Esophagus squamous epithelium (tissue), 5 donors: ENCODE measurements at places on chromosomes 16 and 17. TPM values are rescaled to one million over a fixed set of nuclear protein-coding genes. Genes with fewer than 3 reads are reported as not detected.
A peak's percentile ranks its signal among the peaks of the same experiment; 100 is the strongest.

DNA sequence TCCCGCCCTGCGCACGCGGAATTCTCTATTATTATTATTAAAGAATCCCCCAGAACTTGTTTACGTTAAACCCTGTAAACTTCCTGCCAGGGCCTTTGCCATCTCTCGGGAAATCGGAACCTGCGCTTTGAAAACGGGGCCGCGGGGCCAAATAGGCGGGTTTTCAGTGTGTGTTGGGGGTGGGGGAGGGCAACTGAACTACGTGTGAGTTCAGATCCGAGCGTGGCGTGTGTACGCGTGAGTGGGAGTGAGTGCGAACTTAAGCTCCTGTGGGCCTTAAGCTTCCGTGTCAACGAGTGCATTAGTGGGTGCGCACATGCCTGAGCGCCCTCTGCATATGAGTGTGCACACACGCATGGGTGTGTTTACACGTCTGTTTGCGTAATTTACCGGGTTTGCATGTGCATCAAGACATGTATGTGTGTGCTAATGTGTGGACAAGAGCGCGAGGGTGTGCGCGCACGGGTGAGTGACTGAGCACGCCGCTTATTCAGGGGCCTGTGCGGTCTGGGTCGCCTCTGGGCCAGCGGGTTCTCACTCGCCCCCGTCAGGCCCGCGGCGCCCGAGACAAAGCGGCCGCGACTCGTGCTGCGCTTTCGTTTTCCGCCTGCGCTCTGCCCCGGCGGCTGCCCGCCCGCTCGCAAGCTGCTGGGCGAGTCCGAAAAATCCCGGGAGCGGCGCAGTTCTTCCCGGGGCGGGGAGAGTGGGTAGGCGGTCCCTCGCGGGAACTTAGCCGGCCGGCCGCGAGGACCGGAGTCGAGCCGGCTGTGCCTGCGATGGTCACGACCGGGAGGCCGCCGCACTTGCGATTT lies 1.2 kb upstream of the FOXF1 start:
- H3K4me3 ChIP-seq = peak overlapping the region; percentile 39
- H3K27me3 ChIP-seq = peaks cover 100% of the 10 kb centered on the region
- H3K27ac ChIP-seq = peak overlapping the region; percentile 94
- no peak for DNase-seq

DNA sequence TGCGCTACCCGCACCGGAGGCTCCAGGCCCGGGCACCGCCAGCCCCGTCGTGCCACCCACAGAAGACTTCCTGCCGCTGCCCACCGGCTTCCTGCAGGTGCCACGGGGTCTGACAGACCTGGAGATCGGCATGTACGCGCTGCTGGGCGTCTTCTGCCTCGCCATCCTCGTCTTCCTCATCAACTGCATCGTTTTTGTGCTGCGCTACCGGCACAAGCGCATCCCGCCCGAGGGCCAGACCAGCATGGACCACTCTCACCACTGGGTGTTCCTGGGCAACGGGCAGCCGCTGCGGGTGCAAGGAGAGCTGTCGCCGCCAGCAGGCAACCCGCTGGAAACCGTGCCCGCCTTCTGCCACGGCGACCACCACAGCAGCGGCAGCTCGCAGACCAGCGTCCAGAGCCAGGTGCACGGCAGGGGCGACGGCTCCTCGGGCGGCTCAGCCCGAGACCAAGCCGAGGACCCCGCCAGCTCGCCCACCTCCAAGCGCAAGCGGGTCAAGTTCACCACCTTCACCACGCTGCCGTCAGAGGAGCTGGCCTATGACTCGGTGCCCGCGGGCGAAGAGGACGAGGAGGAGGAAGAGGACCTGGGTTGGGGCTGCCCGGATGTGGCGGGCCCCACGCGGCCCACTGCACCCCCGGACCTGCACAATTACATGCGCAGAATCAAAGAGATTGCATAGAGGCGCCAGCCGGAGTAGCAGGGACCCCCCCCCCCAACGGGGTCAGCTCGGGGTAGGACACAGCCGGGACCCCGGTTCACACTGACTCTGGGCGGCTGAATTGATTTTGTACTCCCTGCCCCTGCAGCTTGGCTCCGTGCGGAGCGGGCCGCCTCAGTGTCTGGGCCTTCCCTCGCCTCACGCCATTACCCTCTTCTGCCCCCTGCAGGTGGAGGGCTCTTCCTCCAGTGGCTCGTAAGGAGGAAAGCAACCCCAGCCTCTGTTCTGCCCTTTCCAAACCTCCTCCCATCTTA lies 58.5 kb downstream of the TMEM132E start:
- no peaks in the 10 kb centered on the region for H3K27me3 ChIP-seq
- H3K4me3 ChIP-seq = peak overlapping the region; percentile 41
- H3K4me1 ChIP-seq = peaks cover 13% of the 10 kb centered on the region
- DNase-seq = peak; percentile 6

DNA sequence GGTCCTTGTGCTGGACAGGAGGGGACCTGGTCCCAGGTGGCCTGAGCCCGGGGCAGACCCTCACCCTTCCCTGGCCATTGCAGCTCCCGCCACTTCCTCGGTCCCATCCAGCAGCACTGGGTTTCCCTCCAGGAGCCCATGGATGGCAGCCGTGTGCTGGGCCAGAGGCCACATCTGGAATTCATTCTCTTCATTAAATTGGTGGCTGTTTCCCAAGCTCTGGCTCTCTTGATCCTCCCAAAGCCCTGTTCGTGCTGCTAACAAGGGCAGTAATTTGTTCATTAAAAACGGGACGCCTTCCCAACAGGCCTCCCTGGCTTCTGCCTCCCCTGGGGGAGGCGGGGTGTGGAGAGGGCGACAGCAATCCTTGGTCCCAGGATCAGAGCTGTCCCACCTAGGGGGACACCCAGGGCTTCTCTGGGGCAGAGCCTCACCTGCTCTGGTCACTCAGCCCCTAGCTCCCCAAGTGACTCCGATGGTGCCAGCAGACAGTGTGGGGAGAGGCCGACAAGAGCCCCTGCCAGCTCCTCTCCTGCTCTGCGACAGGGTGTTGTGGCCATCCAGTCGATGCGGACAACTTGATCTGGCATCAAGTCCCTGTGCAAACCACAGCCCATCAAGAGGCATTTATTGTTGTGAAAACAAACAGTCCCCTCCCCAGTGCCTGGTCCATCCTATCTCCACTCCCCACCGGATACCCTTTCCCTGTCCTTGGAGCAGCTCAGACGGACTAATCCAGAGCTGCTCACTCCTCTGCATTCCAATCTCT lies 44.0 kb downstream of the SDK2 start:
- no peak overlapping the region for H3K27ac ChIP-seq
- H3K4me1 ChIP-seq = no peaks in the 10 kb centered on the region
- DNase-seq = no peak
- H3K4me3 ChIP-seq = no peak overlapping the region
- H3K36me3 ChIP-seq = no peaks in the 10 kb centered on the region

The PLA2G10 gene
- total RNA-seq = not detected

The KAT2A gene
- 27.8 TPM for total RNA-seq

GRCh38 chr17:29930409-29931010 lies 482 bp upstream of the SSH2 start:
- H3K4me1 ChIP-seq = peaks cover 4% of the 10 kb centered on the region
- no peak for DNase-seq
- peak overlapping the region; percentile 93 for H3K4me3 ChIP-seq
- H3K27ac ChIP-seq = peak overlapping the region; percentile 99
- no peaks in the 10 kb centered on the region for H3K36me3 ChIP-seq

GRCh38 chr17:63150994-63151464 lies 185.0 kb downstream of the TANC2 start:
- H3K36me3 ChIP-seq = no peaks in the 10 kb centered on the region
- no peak for DNase-seq
- H3K27me3 ChIP-seq = no peaks in the 10 kb centered on the region
- no peak overlapping the region for H3K4me3 ChIP-seq

DNA sequence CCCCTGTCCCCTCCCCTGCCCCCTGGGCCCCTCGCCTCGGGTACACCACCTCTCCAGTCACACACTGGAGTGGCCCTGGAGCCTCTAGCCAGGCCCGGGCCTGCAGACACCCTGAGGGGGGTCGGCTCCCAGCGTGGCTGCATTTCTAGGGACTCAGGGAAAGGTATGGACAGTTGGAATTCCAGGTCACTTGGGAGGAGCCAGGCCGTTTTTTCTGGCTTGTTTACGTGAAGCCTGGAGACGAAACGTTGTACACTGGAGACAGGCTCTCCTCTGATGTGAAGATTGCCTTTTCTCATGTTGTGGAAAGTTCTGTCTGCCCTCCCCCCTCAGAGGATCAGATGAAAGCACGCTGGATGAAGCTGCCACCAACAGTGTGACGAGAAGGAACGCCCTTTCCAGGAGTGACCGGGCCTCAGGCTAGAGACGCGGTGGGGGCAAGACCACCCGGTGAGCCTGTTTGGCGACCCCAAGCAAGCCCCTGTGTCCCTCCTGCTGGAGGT lies 4.0 kb upstream of the PPP1R27 start:
- peaks cover 12% of the 10 kb centered on the region for H3K36me3 ChIP-seq
- peaks cover 65% of the 10 kb centered on the region for H3K4me1 ChIP-seq
- no peak for DNase-seq
- H3K4me3 ChIP-seq = no peak overlapping the region

DNA sequence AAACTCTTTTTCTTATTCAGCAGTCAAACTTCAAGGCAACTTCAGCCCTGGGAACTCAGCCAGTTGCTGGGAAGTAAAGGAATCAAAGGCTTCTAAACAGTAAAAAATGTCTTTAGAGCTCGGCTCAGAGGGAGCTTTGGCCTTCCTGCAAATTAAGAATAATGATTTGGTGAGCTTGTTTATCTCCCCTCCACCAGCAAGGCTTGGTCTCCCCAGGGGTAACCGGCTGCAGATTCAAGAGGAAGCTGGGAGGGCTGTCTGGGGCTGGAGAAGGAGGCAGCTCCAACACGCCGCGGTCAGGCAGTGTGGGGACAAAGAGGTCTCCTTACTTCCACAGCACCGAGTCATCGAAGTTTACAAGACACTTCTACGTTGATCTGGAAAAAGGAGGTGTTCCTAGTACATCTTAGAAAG lies 17.7 kb upstream of the DOC2B start:
- no peak overlapping the region for H3K4me3 ChIP-seq
- DNase-seq = no peak
- H3K36me3 ChIP-seq = no peaks in the 10 kb centered on the region
- H3K27ac ChIP-seq = peak overlapping the region; percentile 74
- no peaks in the 10 kb centered on the region for H3K27me3 ChIP-seq

DNA sequence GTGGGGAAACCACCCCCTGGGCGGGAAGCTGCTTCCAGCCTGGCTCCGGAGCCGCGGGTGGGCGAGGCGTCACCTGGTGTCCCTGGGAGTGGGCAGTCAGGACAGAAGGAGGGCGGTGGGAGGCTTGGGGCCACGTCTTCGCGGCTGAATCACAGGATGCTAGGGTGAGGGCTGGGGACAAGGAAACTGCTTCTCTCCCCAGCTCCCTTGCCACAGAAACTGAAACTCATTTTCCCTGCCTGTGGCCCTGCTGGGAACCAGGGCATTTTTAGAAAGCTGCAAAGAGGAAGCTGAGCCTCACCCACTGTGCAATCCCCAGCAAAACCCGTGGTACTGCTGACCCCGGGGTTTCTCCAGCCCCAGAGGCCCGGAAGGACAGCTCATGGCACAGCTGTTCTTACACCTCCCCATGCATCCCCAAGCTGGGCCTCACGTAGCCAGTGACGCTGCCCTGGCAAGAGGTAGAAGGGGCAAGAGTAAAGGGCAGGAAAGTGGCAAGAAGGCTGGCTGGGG lies 8.2 kb downstream of the RHBDF2 start:
- peaks cover 84% of the 10 kb centered on the region for H3K4me1 ChIP-seq
- peak overlapping the region; percentile 75 for H3K27ac ChIP-seq
- DNase-seq = no peak

DNA sequence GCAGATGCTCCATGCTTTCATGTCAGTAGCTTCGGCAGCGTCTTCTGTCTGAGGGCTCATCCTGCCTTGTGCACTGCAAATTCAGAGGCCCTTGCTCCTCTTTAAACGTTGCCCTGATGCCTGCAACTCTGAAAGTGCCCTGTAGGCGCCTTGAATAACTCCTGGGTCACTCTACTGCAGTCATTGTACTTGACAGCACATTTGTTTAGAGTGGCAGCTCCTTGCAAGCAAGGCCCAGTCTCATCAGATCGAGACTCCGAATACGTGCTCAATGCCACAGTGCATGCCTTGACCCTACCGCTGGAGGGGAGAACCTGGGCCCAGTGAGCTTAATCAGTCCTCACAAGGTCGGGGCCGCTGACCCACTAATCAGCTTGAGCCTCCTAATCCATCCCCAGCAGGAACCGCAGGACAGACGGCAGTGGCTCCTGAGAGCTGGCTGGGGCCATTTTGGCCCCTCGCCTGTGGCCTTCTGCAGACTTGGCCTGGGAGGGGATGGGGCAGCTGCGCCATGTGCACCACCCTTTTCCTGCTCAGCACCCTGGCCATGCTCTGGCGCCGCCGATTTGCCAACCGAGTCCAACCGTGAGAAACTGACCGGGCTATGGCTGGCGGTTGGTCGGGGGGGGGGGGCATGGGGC lies at the start of gene PRCD:
Gene PRCD (plus strand): TSS at position 414 of the 641 bp plus-strand sequence. CDS start 98 bp downstream, at position 512.
- H3K27me3 ChIP-seq = peaks cover 6% of the 10 kb centered on the region
- DNase-seq = no peak
- H3K4me1 ChIP-seq = peaks cover 16% of the 10 kb centered on the region
- peak within 1 kb of the TSS; percentile 79 for H3K27ac ChIP-seq
- H3K36me3 ChIP-seq = no peaks in the 10 kb centered on the region
- H3K4me3 ChIP-seq = no peak within 1 kb of the TSS

The ABCC11 gene
- total RNA-seq = 0.19 TPM

The SPNS3 gene
- 0.27 TPM for total RNA-seq

- H3K4me1 ChIP-seq = no peaks in the 10 kb centered on the region
- H3K36me3 ChIP-seq = peaks cover 21% of the 10 kb centered on the region
- H3K27me3 ChIP-seq = no peaks in the 10 kb centered on the region
- no peak overlapping the region for H3K27ac ChIP-seq
Observed at GRCh38 chr17:75888484-75888883, 8.3 kb downstream of the TRIM65 start.

DNA sequence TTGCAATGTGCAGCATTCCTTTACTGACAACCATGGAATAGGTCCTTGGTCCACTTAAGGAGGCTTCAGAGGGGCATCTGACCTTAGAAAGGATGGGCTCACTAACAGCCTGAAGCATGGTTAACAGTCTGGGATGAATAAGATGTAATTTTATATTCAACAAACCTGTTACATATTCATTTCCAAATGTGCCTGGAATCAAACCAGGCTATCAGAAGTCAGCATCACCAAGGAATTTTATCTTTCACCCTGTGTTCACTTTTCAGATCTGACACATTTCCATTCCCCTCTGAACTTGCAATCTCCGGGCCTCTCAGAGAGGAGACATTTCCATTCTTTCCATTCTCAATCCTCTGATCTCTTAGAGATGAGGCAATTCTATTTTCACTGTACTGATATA lies 62.4 kb downstream of the SNX11 start:
- no peaks in the 10 kb centered on the region for H3K4me1 ChIP-seq
- no peak for DNase-seq
- H3K27ac ChIP-seq = no peak overlapping the region
- no peaks in the 10 kb centered on the region for H3K27me3 ChIP-seq

- no peaks in the 10 kb centered on the region for H3K27me3 ChIP-seq
- no peaks in the 10 kb centered on the region for H3K36me3 ChIP-seq
- H3K4me1 ChIP-seq = peaks cover 7% of the 10 kb centered on the region
- H3K4me3 ChIP-seq = no peak overlapping the region
- no peak overlapping the region for H3K27ac ChIP-seq
Observed at GRCh38 chr17:60311936-60312335, 80.0 kb downstream of the USP32 start.
